Fibroblast of the conjunctiva (primary cell): ENCODE measurements at places on chromosomes 3 and 15.

- no peak for DNase-seq
Measured at GRCh38 chr15:78402061-78402610, 35.9 kb upstream of the IREB2 start.

- no peak for DNase-seq
Measured at GRCh38 chr3:35383216-35383615, 256.1 kb upstream of the ARPP21 start.

GRCh38 chr15:100710744-100711515, 108.5 kb downstream of the ASB7 start:
- no peak for DNase-seq

- no peak for DNase-seq
Measured at GRCh38 chr3:135920275-135920674, 45.3 kb upstream of the PPP2R3A start.

GRCh38 chr15:95866711-95867440, 463.6 kb upstream of the NR2F2 start:
- no peak for DNase-seq

DNA sequence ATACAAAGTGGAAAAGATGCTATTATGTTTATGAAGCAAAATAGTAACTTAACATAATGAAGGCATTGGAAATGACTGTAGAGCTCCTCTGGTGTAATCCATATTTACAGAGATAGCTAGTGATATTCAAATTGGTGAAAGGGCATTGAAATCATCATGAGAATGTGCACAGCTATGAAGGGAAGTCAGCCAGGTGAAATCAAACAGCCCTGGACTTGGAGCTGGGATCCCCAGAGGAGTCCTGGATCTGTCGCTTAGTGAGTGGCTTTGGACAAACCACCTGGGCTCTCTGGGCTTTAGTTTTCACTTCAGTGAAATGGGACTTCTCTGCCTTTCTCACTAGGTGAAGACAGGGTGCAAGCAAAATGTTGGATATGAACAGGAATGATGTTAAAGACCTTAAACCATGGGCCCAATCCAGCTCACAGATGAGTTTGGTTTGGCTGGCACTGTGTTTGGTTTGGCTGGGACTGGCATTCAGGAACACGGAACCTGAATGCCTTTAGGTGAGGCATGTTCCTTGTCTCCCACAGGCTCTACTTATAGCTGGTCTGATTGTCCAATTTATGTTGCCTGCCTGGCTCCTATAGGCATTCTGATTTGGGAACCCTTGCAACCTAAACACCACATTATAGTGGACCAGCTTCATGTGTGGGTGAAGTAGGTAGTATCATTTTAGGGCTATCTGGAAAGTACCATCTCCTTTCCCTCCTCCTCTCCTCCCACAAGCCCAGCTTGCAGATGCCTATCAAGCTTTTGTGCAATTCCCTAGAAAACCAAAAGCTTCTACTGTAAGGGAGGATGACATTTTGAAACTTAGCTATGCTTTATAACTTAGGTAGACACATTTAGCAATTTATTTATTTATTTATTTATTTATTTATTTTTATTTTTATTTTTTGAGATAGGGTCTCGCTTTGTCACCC, 110.6 kb upstream of the TNFAIP8L3 start:
- no peak for DNase-seq

- DNase-seq: no peak
Measured at GRCh38 chr15:90637693-90638092, 79.5 kb upstream of the BLM start.
